KG1 (cell line): ENCODE measurements at places on chromosomes 2 and 18.
A peak's percentile ranks its signal among the peaks of the same experiment; 100 is the strongest.

GRCh38 chr2:113089916-113090315, 22.1 kb downstream of the IL1F10 start:
- DNase-seq = peak; percentile 6

DNA sequence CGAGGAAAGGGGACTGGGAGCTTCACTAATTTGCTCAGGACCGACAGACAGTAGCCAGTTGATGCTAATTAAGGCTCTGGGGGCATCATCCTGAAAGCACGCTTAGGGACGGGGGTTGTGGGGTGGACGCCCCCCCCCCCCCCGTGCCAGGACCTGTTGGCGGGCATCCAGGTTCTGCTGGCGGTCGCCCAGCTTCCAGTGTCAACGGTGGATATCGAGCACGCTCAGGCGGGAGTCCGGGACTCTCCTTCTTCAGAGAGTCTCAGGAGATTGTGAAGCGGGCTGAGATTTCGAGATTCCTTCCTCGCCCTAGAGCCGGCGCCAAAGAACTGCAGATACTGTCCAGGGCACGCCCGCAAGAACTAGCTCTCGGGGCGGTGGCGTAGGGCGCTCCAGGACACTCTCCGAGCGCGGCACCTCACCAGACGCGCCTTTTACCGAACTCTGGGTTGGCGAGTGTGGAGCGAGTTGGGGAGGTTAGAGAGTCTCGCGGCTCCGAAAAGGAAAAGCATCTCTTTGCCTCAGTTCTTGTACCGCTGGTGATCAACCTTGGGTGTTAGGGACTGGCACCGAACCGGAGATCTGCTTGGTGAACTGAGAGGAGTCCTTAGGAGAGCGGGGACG, 5.6 kb downstream of the RAX start:
- no peak for DNase-seq

DNA sequence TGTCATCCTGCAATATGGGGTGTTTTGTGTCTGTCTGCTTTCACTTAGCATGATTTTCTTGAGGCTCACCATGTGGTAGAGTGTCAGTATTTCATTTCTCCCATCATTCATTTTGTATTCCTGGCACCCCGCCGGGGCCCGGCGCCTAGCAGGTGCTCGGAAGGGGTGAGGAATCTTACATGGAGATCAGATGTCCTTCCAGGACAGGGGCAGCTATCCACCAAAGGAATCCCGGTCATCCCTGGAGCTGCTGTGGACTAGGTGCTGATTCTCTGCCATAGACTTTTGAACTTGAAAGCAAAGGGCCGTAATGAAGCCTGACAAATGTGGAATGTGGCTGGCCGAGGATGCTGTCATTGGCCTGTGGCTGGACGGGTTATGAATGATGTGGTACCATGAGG, 2.4 kb downstream of the PRELID3A start:
- DNase-seq = no peak

DNA sequence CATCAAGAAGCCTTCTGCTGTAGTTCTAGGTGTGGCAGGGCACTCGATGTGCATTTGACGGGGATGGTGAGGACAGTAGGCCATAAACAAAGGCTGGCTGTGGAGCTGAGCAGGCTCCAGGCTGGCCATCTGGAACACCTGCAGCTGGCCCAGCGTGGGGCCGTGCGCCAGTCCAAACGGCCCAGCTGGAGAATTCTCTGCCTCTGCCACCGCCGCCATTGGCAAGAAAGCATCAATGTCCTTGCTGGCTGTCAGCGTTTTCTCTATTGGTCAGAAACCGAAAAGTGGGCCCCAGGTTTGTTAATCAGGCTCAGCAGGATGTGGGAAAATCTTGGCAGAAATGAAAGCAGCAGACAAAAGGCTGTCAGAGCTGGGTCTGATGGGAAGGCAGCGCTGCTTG, 24.0 kb upstream of the CTIF start:
- DNase-seq = no peak

GRCh38 chr18:35778850-35779627, 193.4 kb upstream of the RMP24 start:
- DNase-seq = no peak

DNA sequence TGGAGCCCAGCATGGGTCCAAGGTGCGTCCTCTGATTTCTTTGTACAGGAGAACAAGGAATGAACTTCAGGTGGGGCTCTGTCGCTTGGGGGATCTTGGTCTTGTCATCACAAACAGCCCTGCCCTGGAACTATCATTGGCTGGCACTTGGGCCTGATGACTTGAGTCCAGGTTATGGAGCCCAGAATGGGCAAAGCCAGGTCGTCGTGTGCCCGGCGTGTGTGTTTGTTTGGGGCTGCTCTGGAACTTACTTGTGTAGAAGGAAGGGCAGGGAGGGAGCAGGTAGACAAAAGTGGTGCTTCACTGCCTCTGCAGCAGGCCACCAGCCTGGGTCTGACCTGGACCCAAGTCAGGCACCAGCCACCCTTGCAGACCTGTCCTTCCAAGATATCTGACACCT, 306.3 kb upstream of the HS6ST1 start:
- no peak for DNase-seq

DNA sequence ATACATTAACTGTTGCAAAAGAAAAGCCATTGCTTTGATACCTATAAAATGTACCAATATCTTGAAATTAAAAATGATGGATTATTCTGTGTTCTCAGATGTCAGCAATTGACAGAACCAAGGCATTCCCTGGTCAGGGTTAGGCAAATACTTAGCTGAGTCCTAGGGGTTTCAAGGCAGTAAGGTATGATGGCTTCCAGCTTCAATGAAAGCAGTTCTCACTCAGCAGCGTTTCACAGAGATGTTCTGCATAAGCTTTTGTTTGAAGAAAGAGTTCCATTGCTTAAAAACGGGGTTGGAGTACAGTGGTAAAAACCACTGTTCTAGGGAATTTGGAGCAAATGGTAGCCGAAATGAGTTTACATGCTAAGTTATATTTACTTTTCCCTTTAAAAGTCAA, 17.0 kb upstream of the KANSL1L start:
- DNase-seq = no peak

GRCh38 chr2:210356944-210357343, 42.0 kb upstream of the MYL1 start:
- DNase-seq = no peak

GRCh38 chr2:200288670-200289429, 17.6 kb upstream of the SPATS2L start:
- DNase-seq = no peak

GRCh38 chr2:96819128-96819875, 3.2 kb downstream of the CNNM3 start:
- DNase-seq = no peak

DNA sequence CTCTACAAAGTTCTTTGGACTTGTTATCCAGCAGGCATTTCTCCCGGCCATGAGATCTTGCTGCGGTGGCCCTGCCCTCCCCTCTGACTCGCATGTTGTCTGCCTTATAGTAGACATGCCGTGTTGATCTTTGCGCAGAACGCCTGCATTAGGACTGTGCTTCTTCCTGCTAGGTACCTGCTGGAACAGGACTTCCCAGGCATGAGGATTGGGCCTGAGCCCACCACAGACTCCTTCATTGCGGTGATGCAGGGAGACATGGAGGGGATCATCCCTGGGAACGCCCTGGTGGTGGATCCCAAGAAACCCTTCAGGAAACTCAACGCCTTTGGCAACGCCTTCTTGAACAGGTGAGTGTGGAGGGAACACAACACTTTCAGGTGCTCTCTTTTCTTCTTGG, 10.1 kb downstream of the EHD3 start:
- no peak for DNase-seq

DNA sequence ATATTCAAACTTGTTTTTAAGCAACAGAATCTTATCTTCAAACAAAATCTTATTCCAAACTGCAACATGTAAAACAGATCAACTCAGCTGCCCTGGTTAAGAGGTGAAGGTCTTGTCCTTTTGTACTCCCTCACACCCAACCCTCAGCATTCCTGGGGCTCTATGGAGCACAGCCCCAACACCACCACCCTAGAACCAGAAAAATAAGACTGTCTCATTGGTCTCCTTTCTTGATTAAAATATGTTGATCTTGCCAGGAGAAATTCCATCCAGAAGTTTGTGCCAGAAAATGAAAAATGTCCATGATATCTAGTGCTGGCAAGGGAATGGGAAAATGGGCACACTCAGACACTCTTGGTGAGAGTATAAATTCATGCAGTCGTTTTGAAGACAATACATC, 62.1 kb upstream of the TMEM17 start:
- DNase-seq = no peak
